ENCODE measurements at places on chromosomes 1 and 21. TPM values are rescaled to one million over a fixed set of nuclear protein-coding genes. Genes with fewer than 3 reads are reported as not detected.

GRCh38 chr1:221451741-221452140 lies 290.1 kb downstream of the DUSP10 start:
- no peaks in the 10 kb centered on the region for H3K36me3 ChIP-seq
- H3K4me1 ChIP-seq: peaks cover 16% of the 10 kb centered on the region
- H3K27ac ChIP-seq: no peak overlapping the region
- H3K27me3 ChIP-seq: peaks cover 20% of the 10 kb centered on the region
- no peak overlapping the region for H3K4me3 ChIP-seq
- no peak for DNase-seq

DNA sequence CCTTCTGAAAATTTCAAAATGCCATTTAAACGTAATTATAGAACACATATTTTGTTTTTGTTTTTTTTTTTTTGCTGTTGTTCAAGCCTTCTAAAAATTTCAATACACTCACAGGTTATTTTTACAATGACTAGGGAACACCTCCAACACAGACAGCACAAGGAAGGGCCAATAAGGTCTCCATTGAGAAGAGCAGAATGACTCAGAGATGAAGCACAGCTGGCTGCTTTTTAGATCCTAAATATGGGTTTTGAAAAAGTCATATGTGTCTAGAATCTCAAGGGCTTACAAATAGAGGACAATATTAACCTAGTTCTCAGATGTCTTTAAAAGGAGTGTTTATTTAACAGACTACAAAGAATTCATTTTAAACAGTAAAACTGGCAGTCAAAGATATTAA lies 104.6 kb downstream of the NEGR1 start:
- H3K4me1 ChIP-seq: no peaks in the 10 kb centered on the region
- no peak overlapping the region for H3K4me3 ChIP-seq
- no peak for DNase-seq
- H3K27me3 ChIP-seq: peaks cover 2% of the 10 kb centered on the region
- no peak overlapping the region for H3K27ac ChIP-seq

- no peak for DNase-seq
- no peak overlapping the region for H3K27ac ChIP-seq
- no peak overlapping the region for H3K4me3 ChIP-seq
- H3K27me3 ChIP-seq: no peaks in the 10 kb centered on the region
Observed at GRCh38 chr1:151814971-151815545, 9.8 kb upstream of the LINGO4 start.

- H3K4me1 ChIP-seq: no peaks in the 10 kb centered on the region
- no peak for DNase-seq
- no peaks in the 10 kb centered on the region for H3K36me3 ChIP-seq
- H3K4me3 ChIP-seq: no peak overlapping the region
Observed at GRCh38 chr1:100861379-100861778, 33.3 kb downstream of the EXTL2 start.

DNA sequence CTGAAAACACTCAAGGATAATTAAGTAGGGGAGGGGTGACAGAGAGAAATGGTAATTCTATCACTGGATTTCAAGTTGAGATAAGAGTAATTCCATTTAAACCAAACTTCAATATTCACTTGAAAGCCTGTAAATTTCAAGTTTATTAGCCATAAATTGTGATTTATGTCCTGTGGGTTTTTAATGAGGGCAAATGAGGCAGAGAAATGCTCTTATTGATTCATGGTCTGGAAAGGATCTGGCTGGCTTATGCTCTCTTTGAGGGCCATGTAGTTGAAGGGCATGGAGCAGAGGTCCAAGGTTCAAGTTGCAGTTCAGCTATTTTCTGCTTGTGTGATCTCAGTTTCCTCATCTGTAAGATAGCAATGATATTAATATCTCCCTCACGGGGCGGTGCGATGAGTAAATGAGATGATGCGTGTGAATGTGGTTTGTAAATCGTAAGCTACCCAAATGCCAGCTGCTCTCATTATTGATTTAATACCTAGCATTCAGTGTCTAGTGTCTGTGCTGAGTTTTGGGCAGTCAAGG lies 12.3 kb downstream of the OLFML3 start:
- no peak overlapping the region for H3K27ac ChIP-seq
- no peaks in the 10 kb centered on the region for H3K4me1 ChIP-seq
- H3K4me3 ChIP-seq: no peak overlapping the region
- no peak for DNase-seq

- H3K27me3 ChIP-seq: no peaks in the 10 kb centered on the region
- H3K36me3 ChIP-seq: peaks cover 25% of the 10 kb centered on the region
- H3K4me1 ChIP-seq: peaks cover 12% of the 10 kb centered on the region
- DNase-seq: no peak
- H3K4me3 ChIP-seq: no peak overlapping the region
- no peak overlapping the region for H3K27ac ChIP-seq
Observed at GRCh38 chr1:156167536-156167935, 14.2 kb downstream of the SEMA4A start.

- DNase-seq: no peak
- peaks cover 21% of the 10 kb centered on the region for H3K4me1 ChIP-seq
- peaks cover 48% of the 10 kb centered on the region for H3K27me3 ChIP-seq
- H3K36me3 ChIP-seq: no peaks in the 10 kb centered on the region
- no peak overlapping the region for H3K27ac ChIP-seq
Observed at GRCh38 chr1:50110656-50111055, 1.9 kb downstream of the ELAVL4 start.

DNA sequence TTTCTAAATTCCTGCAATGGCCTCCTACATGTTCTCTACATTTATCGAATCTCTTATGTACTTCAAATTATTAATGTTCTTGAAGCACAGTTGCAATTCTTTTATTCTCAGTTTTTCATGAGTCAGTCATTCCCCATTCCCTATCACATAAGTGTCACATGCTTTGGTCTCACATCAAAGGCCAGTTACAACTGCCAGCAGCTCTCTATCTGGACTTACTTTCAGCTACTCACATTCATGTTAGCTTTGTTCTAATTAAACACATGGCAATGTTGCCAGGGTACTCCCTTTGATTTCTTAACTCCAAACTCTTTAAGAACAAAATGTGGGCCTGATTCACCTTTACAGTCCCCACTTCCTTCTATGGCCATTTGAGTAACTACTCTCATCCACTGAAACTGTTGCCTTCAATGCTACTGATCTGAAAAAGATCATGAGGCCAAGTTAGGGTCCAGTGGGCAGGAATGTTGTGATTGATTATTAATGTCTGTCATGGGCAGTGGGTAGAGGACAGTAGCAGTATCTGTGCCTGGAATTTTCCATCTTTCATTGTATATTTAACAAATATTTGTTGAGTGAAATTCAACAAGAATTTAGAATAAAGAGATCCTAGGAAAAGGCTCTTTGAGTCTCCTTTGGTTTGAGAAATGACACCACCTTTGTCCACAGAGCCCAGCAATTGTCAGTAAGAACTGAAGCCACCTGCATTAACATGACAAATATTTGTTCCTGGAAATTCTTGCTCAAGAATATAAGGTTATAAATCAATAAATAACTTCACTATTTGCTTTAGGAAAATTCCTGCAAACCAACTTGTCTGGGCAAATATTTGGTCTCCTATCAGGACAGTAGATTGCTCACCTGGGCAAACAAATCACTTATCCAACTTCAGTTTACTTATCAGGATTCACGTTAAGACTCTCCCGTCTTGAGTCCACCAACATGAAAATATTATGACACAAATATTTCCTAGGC lies 153.6 kb upstream of the SAMSN1 start:
- H3K36me3 ChIP-seq: no peaks in the 10 kb centered on the region
- no peak for DNase-seq
- no peak overlapping the region for H3K27ac ChIP-seq
- peaks cover 7% of the 10 kb centered on the region for H3K4me1 ChIP-seq

DNA sequence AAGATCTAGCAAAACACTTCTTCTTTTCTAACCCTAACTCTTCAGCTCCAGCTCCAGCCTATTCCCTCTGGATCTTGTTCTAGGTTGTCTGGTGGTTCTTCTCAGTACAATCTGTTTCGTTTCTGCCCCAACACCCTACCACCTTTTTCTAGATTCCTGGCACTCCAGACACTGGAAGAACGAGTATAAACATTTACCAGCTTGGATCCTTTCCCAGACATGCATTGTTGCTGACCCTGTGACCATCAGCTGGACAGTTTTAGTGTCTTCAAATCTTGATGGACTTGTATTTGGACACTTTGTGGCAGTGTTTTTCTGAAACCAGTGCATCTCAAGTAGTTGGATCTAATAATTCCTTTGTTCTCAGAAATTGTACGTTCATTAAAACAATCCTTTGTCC lies 30.6 kb upstream of the CACNA1E start:
- no peaks in the 10 kb centered on the region for H3K4me1 ChIP-seq
- no peak overlapping the region for H3K4me3 ChIP-seq
- H3K27me3 ChIP-seq: peaks cover 3% of the 10 kb centered on the region
- no peaks in the 10 kb centered on the region for H3K36me3 ChIP-seq

The KIAA0040 gene
- total RNA-seq: 21.1 TPM

The C1orf141 gene
- total RNA-seq: not detected

The MYOG gene
- not detected for total RNA-seq

The C1orf116 gene
- 0.07 TPM for total RNA-seq

The NIPAL3 gene
- 33.2 TPM for total RNA-seq
